ENCODE measurements at places on chromosomes 6 and 20.

GRCh38 chr20:12287575-12287974 lies 369.9 kb downstream of the BTBD3 start:
- no peak for DNase-seq

DNA sequence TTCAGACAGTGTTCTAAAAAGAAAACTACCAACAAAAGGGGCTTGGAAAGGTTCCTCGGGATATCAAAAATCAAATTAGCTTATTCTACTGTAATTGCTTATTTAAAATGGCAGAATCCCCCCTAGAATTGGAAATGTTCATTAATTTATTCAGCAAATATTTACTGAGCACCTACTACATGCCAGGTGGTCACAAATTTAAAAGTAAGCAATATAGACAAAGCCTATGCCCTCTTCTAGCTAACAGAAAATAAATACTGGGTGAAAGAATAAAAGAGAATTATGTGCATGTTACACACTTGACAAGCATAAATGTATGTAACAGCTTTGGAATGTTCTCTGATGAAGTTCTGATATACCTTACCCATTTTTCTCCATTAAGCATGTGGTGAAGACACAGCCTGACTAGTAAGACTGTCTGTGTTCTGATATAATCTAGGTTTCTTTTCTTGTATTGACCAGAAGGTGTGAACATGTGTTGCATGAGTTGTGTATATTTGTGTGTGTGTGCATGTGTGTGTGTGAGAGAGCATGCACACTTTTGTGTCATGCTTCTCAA lies 606.7 kb upstream of the CITED2 start:
- no peak for DNase-seq

DNA sequence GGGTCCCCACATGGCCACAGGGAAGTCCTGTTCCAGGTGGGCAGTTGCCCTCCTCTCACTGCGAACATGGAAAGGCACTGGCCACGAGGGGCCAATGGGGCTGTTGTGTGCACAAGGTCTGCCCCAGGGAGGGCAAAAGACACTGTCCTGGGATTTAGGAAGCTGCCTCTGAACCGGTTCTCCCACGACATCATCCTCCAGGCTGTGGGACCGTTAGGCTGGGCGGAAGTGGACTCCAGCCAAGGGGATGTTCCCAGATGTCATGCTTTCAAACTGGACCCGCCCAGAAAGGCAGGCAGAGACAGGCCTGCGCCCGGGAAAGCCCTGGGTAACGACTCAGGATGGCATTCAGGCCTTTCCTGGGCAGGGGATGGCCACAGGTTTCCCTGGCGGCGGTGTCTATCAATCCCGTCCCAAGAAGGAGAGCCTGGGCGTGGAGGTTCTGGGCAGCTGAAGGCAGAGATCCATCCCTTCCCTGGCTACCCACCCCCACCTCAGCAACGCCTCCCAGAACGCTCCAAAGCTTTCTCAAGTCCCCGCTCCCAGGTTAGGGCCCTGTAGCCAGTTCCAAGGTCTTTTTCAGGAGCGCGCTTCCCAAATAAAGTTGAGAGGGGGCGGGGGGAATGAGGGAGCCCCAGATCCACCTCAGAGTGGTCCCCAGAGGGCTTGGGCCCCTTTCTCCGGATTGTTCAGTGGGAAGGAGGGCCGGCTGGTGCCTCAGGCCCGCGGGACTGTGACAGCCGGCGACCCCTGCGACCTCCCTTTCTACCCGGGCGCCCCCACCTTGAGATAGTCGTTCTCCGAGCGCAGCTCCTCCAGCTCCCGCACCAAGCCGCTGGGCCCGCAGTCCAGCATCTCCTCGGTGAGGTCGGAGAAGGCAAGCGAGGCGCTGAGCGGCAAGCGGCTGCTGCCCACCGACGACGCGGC lies 13.8 kb upstream of the TLDC2 start:
- no peak for DNase-seq

DNA sequence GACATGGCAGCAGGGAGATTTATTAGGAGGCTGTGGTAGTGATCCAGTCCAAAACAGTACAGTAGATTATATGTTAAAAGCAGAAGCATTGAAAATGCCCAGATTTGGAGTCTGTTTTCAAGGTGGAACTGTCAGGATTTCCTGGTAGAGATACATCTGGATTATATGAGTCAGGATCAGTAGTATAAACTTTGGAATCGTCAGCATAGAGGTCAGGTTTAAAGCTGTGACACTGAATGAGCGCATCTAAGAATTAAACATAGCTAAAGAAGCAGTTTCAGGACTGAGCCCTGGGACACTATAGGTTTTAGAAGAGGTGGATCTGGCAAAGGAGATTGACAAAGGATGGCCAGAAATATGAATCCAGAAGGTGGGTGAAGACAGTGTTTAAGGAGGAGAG lies 60.4 kb downstream of the RNF144B start:
- no peak for DNase-seq

GRCh38 chr6:112851146-112851545 lies 504.0 kb downstream of the RFPL4B start:
- DNase-seq = no peak

GRCh38 chr6:34242252-34243130 lies 5.8 kb downstream of the HMGA1 start:
- DNase-seq = no peak

GRCh38 chr20:45843506-45843905 lies 9.9 kb downstream of the SNX21 start:
- DNase-seq = no peak

DNA sequence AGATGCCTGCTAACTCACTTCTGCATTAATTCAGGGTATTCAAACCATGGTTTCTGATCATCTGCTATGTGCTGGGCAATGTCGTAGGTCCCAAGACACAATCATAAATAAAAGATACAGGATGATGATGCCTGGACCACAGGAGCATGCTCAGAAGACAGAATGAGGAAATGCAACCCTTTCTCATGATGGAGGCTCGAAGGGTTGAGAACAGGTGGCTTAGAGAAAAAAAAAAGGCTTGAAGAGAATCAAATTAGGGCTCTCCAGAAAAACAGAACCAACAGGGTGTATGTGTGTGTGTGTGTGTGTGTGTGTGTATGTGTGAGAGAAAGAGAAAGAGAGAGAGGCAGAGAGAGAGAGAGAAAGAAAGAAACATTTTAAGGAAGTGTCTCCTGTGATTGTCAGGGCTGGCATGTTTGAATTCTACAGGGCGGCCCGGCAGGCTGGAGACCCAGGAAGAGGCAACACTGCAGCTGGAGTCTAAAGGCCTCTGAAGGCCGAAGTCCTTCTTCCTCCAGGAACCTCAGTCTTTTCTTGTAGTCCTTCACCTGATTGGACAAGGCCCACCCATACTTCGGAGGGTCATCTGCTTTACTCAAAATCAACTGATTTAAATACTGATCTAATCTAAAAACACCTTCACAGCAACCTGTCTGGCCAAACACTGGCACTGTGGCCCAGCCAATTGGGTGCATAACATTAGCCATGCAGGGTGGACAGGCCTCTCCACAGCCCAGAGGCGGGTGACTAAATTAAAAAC lies 143.8 kb downstream of the ERMARD start:
- no peak for DNase-seq

- DNase-seq = no peak
Observed at GRCh38 chr20:56941101-56941686, 312.1 kb downstream of the TFAP2C start.

- no peak for DNase-seq
Observed at GRCh38 chr20:4465855-4466545, 255.7 kb upstream of the PRND start.

DNA sequence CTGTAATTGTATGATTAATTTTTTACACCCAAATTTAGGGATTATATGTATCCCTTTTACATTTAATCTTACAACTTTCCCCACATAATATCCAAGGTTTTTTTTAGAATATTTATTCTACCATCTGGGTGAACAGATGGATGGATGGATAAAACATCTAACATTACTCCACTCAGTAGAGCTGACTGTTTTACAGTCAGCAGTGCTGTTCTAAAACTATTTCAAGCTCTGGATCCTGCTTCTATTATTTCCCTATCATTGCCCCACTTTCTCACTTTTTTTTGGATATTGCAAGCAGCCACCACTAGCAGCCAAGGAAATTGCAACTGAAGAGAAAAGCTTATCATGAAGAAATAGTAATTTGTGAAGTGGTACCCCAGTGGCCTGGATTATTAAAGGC lies 173.7 kb downstream of the ARHGAP18 start:
- no peak for DNase-seq

- no peak for DNase-seq
Observed at GRCh38 chr6:17959302-17959701, 28.1 kb downstream of the KIF13A start.

GRCh38 chr6:46420921-46421638 lies 70.2 kb downstream of the RCAN2 start:
- no peak for DNase-seq

DNA sequence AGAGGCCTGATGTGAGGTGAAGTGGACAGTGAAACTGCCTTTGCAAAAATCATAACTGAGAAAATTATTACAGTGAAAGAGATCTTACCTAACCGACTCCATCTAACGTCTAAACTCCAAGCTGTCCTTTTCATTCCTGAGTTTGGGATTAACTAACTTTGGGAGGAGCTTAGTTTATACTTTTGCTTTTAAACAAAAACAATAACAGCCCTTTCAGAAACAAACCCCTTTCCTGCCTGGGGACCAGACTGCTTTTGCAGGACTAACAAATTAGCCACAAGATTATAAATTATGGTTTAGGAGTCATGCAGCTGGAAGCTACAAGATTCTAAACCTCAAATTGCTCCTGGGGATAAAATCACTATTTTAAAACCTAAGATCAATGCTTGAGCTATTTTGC lies 38.6 kb upstream of the HFE start:
- no peak for DNase-seq

DNA sequence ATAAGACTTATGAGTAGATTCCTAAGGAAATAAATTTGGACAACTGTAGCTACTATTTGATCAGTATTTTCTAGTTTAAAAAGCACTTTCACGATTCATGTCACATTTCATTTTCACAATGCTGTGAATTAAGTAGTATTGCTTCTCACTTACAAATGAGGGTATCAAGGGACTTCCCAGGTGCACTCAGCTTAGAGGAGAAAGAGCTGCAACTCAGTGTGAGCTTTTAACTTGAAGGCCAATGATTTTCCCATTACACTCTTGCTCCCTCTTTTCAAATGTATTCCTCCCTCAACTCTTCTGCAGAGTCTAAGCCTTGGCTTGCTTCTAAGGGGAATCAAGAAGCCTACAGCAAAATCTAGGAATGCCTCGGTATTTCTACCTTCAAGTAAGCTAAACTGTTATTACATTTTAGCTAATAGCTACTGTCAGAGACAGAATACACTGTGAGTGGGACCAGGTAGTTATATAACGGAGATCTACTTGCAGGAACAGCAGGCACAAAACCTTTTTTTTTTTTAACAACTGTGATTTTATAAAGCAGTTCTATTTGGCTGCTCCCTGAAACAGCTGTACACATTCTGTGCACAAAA lies 339.0 kb downstream of the SYNE1 start:
- no peak for DNase-seq

DNA sequence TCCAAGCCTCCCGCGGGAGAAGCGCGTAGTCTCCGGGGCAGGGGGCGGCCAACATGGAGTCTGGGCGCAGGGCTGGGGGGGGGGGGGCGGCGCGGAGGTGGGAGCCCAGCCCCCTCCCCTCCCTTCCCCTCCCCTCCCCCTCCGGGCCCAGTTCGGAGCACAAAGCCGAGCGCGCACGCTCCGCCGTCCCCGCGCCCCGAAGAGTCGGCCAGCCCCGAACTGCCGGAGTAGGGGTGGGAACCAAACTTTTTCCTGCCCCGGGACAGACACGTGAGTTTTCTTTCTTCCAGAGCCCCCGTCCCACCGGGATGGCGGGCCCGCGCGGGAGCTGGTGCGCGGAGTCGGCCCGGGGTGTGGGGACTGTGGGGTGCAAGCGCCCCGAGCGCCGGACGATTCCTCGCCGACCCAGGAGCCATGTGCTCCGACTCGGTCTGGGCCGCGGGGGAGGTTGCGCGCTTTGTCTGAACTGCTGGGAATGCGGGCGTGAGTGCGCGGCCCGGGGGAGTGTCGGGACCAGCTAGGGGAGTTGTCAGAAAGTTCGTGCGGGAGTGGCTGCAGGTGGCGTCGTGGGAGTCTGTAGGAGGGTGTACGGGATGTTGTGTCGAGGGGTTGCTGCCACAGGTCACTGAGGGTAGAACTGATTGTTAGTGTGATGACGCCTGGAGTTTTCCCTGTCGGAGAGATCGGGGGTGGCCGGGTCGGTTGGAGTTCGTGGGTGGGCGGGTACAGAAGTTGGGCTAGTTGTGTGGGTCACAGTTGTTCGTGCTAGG lies 1.2 kb downstream of the TGIF2 start:
- DNase-seq = no peak

DNA sequence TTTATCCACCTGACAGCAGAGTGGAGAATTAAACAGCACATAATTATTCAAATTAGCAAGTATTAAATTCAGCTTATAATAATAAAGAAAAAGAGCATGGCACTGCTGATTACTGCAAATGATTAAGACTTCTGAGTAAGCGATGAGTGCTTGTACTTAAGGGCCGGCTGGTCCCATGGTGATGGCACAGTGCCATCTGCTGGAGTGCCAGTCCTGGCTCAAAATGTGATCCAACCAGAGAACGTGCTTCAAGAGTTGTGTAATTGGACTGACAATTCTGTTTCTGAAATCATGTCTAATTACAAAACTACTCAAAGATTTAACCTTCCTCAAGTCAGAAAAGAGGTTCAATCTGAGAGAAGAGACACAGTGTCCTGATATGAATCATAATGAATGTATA lies 181.6 kb upstream of the RGS17 start:
- no peak for DNase-seq

DNA sequence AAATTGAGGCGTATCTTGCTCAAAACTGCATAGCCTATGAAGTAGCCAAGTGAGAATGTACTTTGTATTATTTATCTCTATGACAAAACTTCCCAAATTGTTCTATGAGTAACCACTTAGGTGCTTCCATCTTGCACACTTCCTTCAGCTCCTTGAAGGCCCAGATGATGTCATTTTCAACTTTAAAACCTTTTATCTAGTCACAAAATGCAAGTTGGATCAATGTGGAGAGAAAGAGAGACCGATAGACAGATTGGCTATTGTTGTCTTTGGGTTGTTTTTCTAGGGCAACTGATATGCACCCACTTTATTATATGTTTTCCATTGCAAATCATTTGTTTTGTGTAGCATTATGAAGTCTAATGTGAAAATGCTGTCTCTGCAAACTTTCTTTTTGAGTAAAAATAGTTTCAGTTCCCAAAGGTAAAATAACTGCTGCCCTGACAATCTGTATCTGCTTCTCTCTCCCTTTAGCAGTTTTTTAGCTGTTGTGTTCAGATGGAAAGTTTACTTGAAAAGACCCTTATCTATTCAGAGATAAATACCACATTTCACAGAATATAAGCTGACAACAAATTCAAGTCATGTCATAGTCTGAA lies 73.7 kb upstream of the CITED2 start:
- no peak for DNase-seq

- no peak for DNase-seq
Observed at GRCh38 chr6:139970591-139970991, 596.1 kb upstream of the CITED2 start.

- DNase-seq = no peak
Observed at GRCh38 chr6:91013511-91013910, 426.6 kb upstream of the MAP3K7 start.

GRCh38 chr20:43722153-43722505 lies 4.7 kb downstream of the GTSF1L start:
- no peak for DNase-seq
